Peyer's patch (tissue), 4 donors: ENCODE measurements at places on chromosomes 6 and 20. TPM values are rescaled to one million over a fixed set of nuclear protein-coding genes. Genes with fewer than 3 reads are reported as not detected.

HFE gene
- 8.2 TPM for total RNA-seq

SCAF8 gene
- 63.5 TPM for total RNA-seq

BPIFB1 gene
- total RNA-seq = not detected

HLA-DQB2 gene
- total RNA-seq = not detected

DNA sequence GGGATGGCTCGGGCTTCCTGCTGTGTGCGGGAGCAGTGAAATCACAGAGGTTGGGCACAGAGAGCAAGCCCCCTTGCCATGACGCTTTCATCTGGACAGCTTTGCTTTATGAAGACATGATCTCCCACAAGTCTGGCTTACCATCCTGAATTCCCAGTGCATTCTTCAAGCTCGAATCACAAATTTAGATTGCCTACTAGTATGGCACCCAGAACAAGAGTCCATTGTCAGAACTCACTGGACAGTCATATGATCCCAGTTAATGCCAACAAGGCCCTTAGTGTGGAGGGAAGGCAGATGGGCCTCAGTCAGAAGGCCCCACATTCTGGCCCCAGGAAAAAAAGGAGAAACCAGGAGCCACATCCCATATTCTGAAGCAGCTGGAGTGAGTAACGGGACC lies 147.3 kb upstream of the FOXQ1 start:
- no peak overlapping the region for H3K27ac ChIP-seq
- DNase-seq = no peak
- H3K4me1 ChIP-seq = no peaks in the 10 kb centered on the region
- no peaks in the 10 kb centered on the region for H3K36me3 ChIP-seq
- H3K4me3 ChIP-seq = no peak overlapping the region

- H3K4me1 ChIP-seq = no peaks in the 10 kb centered on the region
- H3K36me3 ChIP-seq = no peaks in the 10 kb centered on the region
- H3K27ac ChIP-seq = no peak overlapping the region
- DNase-seq = no peak
- no peak overlapping the region for H3K4me3 ChIP-seq
These were observed 81.0 kb upstream of the LTV1 start for GRCh38 chr6:143762126-143762525.

DNA sequence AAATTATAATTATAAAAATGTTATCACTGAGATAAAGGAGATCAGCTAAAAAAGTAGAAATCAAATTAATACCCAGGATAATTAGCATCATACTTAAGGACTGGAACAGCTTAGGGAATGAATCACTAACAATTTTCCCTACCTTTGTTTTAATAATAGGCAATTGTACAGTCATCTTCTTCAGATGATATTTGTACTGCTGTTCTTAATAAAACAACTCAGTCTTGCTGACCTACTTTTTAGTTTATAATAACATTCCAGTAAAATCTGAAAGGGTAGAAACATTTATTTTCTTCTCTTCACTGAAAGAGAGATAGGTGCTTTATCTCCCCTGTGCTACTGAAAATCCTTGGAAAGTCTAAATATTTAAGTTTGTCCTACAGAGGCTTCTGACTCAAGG lies 271.2 kb upstream of the THEMIS start:
- H3K27me3 ChIP-seq = no peaks in the 10 kb centered on the region
- no peak overlapping the region for H3K27ac ChIP-seq
- no peaks in the 10 kb centered on the region for H3K36me3 ChIP-seq
- no peak for DNase-seq
- no peaks in the 10 kb centered on the region for H3K4me1 ChIP-seq
- H3K4me3 ChIP-seq = no peak overlapping the region

GRCh38 chr20:49345524-49345923 lies 67.7 kb upstream of the ZNFX1 start:
- DNase-seq = no peak
- no peak overlapping the region for H3K4me3 ChIP-seq
- H3K27me3 ChIP-seq = no peaks in the 10 kb centered on the region
- no peak overlapping the region for H3K27ac ChIP-seq
- H3K4me1 ChIP-seq = peaks cover 8% of the 10 kb centered on the region
- no peaks in the 10 kb centered on the region for H3K36me3 ChIP-seq

DNA sequence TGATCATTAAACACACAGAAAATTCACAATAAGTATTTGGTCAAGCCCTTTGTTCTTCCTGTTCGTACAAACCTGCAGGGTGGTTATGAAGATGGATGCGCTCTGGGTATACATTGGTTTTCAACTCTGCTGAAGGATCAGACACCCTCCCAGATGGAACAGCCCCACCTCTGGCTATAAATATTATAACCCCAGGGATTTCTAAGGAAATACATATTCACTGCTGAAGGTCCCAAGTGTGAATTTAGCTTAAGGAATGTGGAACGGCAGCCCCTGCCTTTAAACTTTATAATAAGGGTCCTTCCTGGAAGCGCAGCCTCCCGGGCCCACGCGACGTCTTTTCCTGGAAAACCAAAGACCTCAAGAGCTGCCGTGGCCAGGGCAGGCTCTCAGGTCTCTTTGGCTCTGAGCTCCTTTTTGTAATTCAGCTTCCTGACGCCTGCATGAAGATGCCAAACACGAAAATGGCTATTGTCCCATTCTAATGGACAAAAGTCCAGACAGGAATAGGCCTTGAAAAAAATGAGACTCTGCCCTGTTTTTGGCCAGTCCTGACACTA lies 172.4 kb upstream of the SSTR4 start:
- H3K27ac ChIP-seq = no peak overlapping the region
- no peaks in the 10 kb centered on the region for H3K4me1 ChIP-seq
- no peak overlapping the region for H3K4me3 ChIP-seq
- no peaks in the 10 kb centered on the region for H3K27me3 ChIP-seq
- DNase-seq = no peak

DNA sequence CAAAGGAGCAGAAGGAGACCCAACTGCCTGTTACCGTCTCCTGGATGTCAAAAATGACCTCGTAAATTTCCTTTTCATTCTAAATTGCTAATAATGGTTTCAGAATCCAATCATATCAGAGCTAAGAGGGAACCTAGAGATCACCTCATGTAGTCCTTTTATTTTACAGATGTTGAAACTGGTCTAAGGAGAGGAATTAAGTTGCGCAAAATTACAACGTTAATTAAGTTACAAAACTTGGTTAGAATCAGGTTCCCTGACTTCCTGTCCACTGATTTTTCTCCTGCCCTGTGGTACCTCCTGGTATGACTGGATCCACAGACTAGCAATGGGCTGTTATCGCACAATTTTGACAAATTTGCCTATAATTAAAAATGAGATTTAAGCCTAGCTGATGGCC lies 9.0 kb upstream of the STK38 start:
- no peaks in the 10 kb centered on the region for H3K36me3 ChIP-seq
- H3K4me3 ChIP-seq = no peak overlapping the region
- no peaks in the 10 kb centered on the region for H3K27me3 ChIP-seq
- no peak for DNase-seq
- no peak overlapping the region for H3K27ac ChIP-seq

GRCh38 chr6:113529196-113529595 lies 327.9 kb upstream of the MARCKS start:
- H3K36me3 ChIP-seq = no peaks in the 10 kb centered on the region
- no peak overlapping the region for H3K27ac ChIP-seq
- no peak overlapping the region for H3K4me3 ChIP-seq
- no peaks in the 10 kb centered on the region for H3K4me1 ChIP-seq
- no peak for DNase-seq
- no peaks in the 10 kb centered on the region for H3K27me3 ChIP-seq

DNA sequence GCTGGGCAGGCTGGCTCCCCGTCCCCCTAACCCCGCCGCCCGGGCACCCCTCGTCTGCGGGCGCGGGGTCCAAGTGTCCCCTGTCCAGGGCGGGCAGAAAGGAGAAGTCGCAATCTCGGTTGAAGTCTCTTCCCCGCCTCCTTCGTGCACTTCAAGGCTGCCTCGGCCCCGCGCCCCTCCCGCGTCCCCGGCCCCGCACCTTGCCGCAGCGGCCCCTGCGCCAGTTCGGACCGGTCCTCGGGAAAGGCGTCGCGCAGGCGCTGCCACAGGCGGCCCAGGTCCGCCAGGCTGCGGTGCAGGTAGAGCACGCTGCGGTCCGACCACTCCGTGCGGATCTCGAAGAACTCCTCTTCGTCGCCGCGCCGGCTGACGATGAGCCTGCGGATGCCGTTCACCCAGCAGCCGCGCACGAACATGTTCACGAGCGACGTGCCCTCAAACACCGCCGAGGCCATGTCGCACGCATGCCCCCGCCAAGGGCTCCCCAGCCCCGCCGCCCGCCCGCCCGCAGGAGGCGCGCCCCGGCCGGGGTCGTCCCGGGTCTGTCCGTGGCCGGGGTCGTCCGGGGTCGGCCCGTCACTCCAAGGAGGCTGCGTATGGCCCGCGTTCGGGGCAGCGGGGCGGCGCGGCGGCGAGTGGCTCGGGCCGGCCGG lies at the start of gene PXDC1:
Gene PXDC1 (minus strand): TSS at position 637 of the 653 bp plus-strand sequence. CDS start 182 bp downstream, at position 455.
- peak within 1 kb of the TSS; percentile 83 for H3K4me3 ChIP-seq
- H3K36me3 ChIP-seq = no peaks in the 10 kb centered on the region
- no peaks in the 10 kb centered on the region for H3K4me1 ChIP-seq
- no peaks in the 10 kb centered on the region for H3K27me3 ChIP-seq
